ENCODE measurements at places on chromosomes 5 and 9. TPM values are rescaled to one million over a fixed set of nuclear protein-coding genes. Genes with fewer than 3 reads are reported as not detected.

- no peak overlapping the region for H3K27ac ChIP-seq
- no peaks in the 10 kb centered on the region for H3K4me1 ChIP-seq
- no peak overlapping the region for H3K4me3 ChIP-seq
- H3K36me3 ChIP-seq = peaks cover 13% of the 10 kb centered on the region
Measured at GRCh38 chr5:172091956-172092732, 85.7 kb upstream of the FBXW11 start.

- no peaks in the 10 kb centered on the region for H3K36me3 ChIP-seq
- H3K27ac ChIP-seq = no peak overlapping the region
- no peak for DNase-seq
- no peak overlapping the region for H3K4me3 ChIP-seq
- H3K4me1 ChIP-seq = no peaks in the 10 kb centered on the region
Measured at GRCh38 chr9:7784472-7784871, 15.1 kb downstream of the DMAC1 start.

GRCh38 chr9:114061830-114062474 is 16.1 kb downstream of the AMBP start:
- peaks cover 4% of the 10 kb centered on the region for H3K36me3 ChIP-seq
- H3K4me1 ChIP-seq = no peaks in the 10 kb centered on the region
- H3K27ac ChIP-seq = no peak overlapping the region
- DNase-seq = no peak

Gene KCTD16
- polyA plus RNA-seq = 0.07 TPM

DNA sequence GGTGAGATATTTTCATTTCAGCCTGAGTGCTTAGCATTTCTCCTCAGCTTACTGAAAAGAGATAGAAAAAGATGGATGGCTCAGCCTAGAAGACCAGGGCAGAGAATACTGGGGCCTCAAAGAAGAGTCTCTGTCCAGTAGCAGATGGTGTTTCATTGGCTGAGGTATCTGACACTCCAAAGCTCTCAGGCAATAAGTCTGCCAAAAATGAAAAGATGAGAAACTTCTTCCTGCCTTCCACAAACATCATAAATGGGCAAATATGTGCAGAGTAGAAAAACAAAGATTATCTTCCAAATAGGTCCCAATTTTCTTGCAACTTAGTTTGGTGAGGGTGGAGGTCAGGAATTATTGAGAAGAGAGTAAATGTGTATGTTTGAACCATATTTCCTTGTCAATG is 87.4 kb upstream of the ICE1 start:
- no peaks in the 10 kb centered on the region for H3K4me1 ChIP-seq
- no peak overlapping the region for H3K4me3 ChIP-seq
- no peak overlapping the region for H3K27ac ChIP-seq
- DNase-seq = no peak
- H3K27me3 ChIP-seq = no peaks in the 10 kb centered on the region
- H3K36me3 ChIP-seq = no peaks in the 10 kb centered on the region

Gene PDE6A
- polyA plus RNA-seq = 0.03 TPM

Gene KIAA0825
- polyA plus RNA-seq = 1.1 TPM

GRCh38 chr9:5231212-5231611 is at the start of gene INSL4:
Gene INSL4, plus strand, starts transcription at chr9:5231419. Its CDS starts 105 bp downstream, at chr9:5231524.
- no peak within 1 kb of the TSS for H3K4me3 ChIP-seq
- H3K36me3 ChIP-seq = no peaks in the 10 kb centered on the region
- no peaks in the 10 kb centered on the region for H3K27me3 ChIP-seq
- no peaks in the 10 kb centered on the region for H3K4me1 ChIP-seq
- no peak for DNase-seq

GRCh38 chr5:2536632-2537377 is 214.7 kb downstream of the IRX2 start:
- H3K4me3 ChIP-seq = no peak overlapping the region
- no peaks in the 10 kb centered on the region for H3K4me1 ChIP-seq
- H3K27me3 ChIP-seq = peaks cover 7% of the 10 kb centered on the region

DNA sequence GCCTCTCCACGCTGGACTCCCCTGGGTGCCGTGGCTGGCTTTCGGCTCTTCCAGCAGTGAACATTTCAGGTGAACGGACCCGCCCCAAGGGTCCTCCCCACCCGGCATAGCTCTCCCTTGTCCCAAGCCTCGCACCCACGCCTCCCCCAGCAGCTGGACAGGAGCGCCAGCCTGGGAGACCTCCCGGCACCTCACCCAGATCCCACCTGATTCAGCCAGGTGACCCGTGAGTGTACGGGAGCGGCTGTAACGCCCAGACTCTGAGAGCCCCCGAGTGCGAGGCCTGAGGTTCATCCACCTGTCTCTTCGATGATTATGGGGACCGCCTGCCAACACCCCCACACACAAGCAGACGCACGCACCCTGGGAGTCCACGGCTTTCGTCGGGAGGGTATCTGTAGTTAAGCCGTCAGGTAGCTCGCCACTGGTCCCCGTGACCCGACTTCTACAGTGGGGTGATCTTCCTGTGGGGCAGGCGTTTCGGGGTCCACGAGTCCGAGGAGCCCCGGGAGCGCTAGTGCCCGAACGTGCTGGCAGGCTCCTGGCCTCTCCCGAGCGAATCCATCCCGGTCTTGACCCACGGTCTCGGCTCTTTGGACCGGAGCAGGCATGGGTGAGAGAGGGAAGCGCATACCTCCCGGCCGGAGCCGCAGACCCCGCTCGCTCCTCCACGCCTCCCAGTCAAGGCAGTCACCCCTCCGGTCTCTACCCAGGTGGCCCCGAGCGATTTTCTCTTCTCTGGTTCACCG is 14.9 kb downstream of the TRIM7 start:
- H3K27me3 ChIP-seq = no peaks in the 10 kb centered on the region
- no peaks in the 10 kb centered on the region for H3K36me3 ChIP-seq
- peak overlapping the region; percentile 4 for H3K27ac ChIP-seq
- H3K4me1 ChIP-seq = peaks cover 11% of the 10 kb centered on the region

Data from lung (tissue), 17 donors.